ENCODE measurements at places on chromosomes 5 and 9.

DNA sequence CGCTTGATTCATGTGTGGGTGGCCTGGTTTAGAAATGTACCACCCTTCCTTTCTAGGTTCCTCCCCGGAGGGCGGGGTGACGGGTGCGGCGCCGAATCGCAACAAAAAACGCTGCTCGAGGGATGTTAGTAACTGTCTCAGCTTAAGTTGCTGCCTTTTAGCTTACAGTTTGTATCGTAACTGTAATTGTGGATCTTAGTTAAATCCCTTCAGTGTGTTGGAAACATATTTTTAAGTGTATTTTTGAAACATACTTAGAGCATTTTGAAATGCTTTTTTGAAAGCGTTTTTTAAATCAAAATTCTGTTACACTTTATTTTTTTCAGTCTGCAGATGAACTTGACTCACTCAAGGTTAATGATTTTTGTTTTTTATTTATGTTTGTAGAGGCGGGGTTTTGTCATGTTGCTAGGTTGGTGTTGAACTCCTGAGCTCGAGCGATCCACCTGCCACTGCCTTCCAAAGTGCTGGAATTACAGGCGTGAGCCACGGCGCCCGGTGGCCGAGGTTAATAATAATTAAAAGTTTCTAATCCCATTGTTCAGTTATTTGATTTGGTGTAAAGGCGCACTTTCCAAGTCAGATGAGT is 997 bp upstream of the CHD1 start:
- DNase-seq, result no peak

DNA sequence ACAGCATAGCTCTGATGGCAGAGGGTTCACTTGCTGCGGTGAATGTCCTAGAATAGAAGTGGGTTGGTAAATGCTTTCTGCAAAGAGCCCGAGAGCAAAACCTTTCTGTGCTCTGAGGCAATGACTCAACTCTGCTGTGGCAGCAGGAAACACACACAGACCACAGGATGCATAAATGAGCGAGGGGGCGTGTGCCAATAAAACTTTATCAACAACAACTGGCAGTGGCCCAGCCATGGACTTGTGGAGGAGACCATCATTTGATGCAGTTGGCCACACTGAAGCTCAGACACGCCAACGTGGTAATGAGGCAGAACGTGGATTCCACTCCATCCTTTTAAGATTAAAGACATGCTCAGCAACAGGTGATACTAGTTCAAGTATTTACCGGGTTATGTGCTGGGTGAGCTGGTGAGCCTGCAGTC is 6.8 kb downstream of the MRPL36 start:
- peak; percentile 86 for DNase-seq

DNA sequence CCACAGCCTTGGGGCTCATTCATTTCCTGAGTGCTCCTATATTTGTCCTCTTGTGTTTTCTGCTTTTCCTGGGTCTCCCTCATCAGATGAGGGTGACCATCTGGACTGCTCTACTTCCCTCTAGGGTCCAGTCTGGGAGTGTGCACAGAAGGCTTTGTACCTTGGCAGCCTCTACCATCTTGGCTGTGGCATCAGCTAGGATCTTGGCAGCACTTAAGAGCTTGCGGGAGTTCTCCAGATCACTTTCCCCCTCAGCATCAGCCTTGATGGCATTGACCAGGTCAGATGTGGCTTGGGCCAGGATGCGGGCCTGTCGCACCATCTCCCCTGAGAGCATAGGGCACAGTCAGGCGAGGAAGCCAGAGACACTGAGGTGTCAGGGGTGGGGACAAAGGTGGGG is 15.8 kb downstream of the TLN1 start:
- DNase-seq, result no peak

DNA sequence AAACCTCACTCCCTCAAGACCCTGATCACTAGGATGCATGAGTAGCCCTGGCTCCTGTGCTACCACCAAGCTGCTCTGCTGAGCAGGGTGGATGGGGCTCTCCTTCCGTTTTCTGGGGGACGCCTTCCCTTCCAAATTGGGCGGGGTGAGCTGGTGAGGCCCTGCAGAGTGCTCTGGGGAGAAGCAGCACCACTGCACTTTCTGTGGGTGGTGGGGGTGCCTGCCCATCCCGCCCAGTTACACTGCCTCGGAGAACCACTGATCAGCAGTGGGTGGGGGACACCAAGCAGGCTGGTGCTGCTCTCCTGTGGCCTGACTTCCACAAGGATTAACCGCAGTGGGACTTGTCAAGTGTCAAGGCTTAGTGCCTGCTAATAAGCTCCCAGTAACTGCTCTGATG is 19.0 kb downstream of the GFPT2 start:
- DNase-seq, result no peak

- no peak for DNase-seq
Measured at GRCh38 chr5:173578947-173579615, 37.4 kb downstream of the BOD1 start.

DNA sequence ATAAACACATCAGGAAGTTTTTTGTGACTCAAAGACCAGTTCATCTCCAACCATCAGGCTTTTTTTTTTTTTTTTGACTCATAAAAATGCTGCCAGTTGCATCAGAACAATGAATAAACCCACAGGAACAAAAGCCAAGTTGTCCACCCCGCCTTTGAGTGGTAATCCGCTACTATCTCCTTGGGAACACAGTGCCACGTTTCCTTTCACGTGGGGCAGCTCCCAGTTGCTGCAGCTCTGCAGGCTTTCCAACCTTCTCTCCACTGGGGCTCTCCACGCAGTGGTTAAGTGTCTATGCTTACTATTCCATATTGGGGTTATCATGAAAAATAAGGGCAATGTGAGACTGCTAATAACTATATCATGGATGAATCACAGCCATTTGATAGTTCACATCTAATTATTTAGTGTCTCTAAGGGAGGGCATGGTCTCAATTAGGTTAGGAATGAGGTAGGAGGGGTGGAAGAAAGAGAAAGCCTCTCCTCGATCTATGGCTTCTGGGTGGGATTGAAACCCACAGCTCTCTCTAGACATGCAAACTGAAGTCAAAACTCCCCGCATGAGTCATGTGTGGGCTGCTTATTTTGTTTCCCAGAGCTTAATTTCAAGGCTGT is 55.8 kb upstream of the ACTBL2 start:
- no peak for DNase-seq

DNA sequence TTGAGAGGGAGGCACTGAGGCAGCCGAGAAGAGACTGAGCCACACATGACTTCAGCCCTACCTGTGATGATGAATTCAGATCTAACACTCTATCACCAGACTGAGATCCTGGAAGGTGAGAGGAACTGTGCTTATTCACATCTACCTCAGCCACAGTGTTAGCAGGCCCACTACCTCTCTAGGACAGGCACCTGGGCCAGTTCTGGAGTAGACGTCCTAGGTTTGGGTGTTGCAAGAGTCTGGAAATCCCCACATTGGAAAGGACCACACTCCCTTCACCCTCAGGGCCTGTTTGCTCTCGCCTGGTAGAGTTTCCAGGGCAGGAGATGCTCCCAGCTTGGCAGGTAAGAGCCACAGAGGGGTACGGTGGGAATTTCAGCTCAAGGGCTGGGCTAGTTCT is 113.8 kb upstream of the CCL21 start:
- DNase-seq, result no peak

DNA sequence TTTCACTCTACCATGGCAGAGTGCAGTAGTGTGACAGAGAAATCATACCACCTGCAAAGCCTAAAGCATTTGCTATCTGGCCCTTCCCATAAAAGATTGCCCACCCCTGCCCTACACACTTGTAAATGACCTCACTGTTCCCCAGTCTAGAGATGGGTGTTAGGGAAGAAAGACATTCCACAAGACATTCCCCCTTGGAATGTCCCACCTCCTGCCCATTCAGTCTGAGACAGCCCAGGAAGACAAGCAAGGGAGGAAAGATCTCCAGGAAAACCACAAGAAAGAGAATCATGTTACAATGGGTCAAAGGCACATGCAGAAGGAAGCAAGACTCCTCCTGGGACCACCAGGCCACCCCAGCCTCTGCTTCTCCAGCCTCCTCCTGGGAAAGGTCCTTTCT is 230.0 kb downstream of the AGTPBP1 start:
- no peak for DNase-seq

DNA sequence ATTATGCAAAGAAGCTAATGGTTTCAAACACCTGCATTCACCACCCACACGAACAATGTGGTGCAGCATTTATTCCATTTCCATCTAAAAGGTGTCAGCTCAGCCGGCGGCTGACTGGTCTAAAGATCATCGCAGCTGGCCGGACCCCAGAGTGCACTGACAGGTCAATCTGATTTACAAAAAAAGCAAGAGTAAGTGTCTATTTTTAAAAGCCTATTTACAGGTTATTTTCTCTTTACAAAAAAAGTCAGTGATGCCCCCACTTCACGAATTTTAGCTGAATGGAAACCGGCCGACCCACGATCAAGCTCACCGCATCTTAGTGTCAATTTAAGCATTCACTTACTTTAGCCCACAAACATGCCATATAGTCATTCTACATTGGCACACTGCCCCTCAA is 58.3 kb downstream of the SEMA4D start:
- no peak for DNase-seq

- DNase-seq, result no peak
Measured at GRCh38 chr9:116493183-116493860, 193.8 kb upstream of the TRIM32 start.

GRCh38 chr9:16290169-16290568 is 580.3 kb downstream of the BNC2 start:
- no peak for DNase-seq

GRCh38 chr5:169197343-169197742 is 103.6 kb downstream of the SLIT3 start:
- no peak for DNase-seq

DNA sequence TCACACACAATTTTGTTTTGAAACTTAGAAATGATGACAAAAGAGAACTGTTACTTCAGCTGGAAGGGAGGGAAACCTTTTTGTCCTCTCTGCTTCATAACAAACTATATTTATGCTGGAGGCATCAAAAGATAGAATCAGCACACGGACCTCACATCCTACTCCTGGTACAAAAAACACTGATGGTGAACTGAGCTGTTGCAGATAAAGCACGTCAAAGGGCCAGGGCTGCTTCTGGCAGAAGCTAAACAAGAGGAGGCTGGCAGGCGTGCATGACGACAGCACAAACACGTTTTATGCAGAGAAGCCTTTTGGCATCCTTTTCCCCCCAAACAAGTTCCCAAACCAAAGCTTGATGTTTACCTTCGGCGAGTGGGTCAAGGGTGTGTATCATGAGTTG is 169.6 kb downstream of the SLC24A2 start:
- no peak for DNase-seq

DNA sequence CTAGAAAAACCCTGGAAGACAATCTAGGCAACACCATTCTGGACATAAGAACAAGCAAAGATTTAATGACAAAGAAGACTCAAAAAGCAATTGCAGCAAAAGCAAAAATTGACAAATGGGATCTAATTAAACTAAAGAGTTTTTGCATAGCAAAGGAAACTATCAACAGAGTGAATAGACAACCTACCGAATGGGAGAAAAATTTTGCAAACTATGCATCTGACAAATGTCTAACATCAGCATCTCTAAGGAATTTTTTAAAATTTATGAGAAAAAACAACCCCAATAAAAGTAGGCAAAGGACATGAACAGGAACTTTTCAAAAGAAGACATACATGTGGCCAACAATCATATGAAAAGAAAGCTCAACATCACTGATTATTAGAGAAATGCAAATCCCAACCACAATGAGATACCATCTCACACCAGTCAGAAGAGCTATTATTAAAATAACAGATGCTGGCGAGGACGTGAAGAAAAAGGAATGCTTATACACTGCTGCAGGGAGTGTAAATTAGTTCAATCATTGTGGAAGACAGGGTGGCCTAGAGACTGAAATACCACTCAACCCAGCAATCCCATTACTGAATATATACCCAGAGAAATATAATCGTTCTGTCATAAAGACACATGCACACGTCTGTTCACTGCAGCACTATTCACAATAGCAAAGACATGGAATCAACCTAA is 3.8 kb downstream of the MOCS2 start:
- no peak for DNase-seq

GRCh38 chr5:39835371-39835770 is 410.6 kb upstream of the DAB2 start:
- no peak for DNase-seq

DNA sequence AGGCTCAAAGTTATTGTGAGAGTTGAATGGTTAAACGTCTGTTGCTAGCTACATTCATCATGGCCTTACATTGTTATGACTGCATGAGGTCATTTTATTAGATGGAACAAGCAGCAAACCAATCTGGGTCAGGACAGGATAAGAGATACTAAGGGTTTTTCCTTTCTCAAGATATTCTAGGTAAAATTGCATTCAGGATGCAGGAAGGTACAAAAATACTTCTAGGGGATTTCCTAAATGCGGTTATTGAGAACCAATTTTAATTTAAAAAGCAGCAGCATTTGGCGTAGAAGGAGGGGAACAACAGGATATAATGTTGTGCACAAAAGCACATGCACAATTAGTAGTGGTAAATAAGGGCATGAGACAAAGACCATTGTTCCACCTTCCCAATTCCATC is 39.2 kb upstream of the LURAP1L start:
- DNase-seq, result no peak

- no peak for DNase-seq
Measured at GRCh38 chr9:126852086-126852688, 8.3 kb upstream of the ZBTB34 start.

DNA sequence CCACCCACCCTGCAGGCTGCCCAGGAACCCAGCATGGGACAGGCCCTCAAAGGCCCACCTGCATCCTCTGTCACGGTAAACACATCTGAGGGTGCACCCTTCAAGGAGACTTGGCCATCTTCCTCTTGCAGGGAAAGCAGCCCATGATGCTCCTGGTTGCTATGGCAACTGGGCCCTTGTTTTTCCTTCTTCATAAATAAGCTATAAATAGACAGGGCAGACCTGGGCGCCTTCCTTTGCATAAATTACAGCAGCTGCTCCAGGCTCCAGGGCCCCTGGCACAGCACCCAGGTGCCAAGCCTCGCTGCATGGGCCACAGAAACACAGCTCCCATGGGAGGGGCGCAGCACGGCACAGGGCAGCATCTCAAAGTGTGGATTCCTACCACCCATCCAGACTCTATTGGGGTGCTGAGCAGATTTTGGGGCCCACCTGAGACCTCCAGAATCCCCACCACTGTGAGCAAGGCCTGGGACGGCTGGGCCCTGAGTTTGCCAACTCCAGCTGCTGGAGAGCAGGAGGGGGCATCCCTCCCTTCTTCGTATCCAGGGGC is 5.8 kb upstream of the PSMB7 start:
- DNase-seq, result peak; percentile 12

- no peak for DNase-seq
Measured at GRCh38 chr5:124747791-124748686, 1.6 kb upstream of the ZNF608 start.

- DNase-seq, result no peak
Measured at GRCh38 chr9:132840980-132841379, 37.1 kb downstream of the AK8 start.

- DNase-seq, result no peak
Measured at GRCh38 chr9:22203371-22204138, 194.4 kb upstream of the CDKN2B start.

GRCh38 chr5:133144245-133144981 is 92.6 kb downstream of the HSPA4 start:
- DNase-seq, result no peak
